ENCODE measurements at places on chromosomes 1 and 21. TPM values are rescaled to one million over a fixed set of nuclear protein-coding genes. Genes with fewer than 3 reads are reported as not detected.

The PADI2 gene
- 2.0 TPM for total RNA-seq

The OLFML3 gene
- 1.9 TPM for total RNA-seq

The SYT11 gene
- total RNA-seq: 0.40 TPM

The MYOM3 gene
- total RNA-seq: 0.11 TPM

The RGS4 gene
- not detected for total RNA-seq

The MATN1 gene
- total RNA-seq: 0.18 TPM

The HORMAD1 gene
- not detected for total RNA-seq

The PHTF1 gene
- total RNA-seq: 26.3 TPM

The CAMK1G gene
- total RNA-seq: 1.5 TPM

The PIK3C2B gene
- 26.4 TPM for total RNA-seq

The CRYBG2 gene
- 10.3 TPM for total RNA-seq

The VWA5B1 gene
- total RNA-seq: 0.38 TPM

DNA sequence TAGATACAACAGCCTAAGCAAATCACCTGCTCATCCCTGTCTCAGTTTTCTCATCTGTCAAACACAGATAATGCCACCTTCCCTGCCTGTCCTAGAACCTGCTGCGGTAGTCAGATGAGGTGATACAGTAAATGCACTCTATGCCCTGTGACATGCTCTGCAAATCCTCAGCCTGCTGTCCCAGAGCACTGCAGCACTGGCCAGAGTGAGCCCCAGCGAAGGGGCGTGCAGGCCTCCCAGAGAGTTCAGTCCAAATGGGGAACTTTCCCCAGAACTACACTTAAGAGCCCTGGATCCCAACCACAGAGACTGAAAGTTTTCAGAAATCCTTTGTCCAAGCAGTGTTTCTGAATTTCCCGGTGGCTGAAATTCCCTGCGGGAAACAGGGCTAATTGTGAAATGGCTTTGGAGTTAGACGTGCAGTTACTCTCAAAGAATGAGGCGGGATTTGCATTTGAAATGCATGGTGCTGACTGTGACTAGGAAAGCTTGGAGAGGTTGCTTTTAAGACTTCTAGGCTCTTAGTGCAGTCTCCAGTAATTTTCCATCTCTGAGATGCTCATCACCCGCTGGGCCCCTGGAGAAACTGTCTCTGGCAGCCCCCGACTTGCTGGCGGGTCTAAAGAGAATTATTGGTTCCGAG lies 206.5 kb upstream of the AJAP1 start:
- DNase-seq: peak; percentile 55

DNA sequence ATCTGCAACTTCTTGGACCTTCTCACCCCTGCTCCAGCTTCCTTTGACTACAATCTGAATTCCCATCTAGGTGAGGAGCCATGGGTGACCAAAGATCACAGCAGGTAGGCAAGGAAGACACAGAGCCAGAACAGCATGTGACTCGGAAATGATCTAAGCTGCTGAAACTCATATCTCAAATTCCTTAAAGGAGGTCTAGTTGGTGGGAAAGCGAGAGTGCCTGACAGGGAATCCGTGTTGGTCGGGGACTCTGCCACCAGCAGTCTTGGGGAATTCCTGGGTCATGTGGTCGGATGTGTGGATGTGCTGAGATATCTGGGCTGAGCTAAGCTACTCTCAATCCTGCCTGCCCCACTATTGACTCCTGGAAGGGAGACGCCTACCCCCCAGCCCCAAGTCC lies 3.2 kb upstream of the NUAK2 start:
- DNase-seq: peak; percentile 90

DNA sequence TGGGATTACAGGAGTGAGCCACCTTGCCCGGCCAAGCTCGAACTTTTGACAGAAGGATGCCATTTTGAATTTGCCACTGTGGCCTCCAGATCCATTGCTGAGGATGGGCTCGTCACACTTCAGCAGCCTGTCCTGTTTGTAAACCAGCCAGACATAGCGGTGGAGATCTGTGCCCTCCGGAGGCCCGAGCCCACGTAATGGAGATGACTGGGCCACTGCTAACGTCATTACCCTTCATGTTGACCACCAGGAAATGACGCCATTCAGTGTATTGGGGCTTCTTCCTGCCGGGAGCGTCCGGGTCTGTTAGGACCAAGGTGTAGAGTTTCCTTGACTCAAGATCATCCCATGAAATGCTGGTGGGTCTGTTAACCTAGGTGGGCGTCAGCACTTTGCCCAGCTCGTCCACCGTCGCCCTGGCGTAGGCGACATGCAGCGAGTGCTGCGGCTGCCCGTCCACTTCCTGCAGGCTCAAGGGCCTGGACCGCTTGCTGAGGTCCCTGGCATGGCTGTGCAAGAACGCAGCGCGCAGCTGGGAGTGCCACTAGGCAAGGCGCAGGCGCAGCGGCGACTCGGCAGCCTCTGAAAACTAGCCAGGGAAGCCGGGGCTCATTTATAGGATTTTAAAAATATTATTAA lies 40.8 kb downstream of the PTPRC start:
- DNase-seq: no peak

GRCh38 chr1:172882791-172883386 lies 167.9 kb downstream of the TNFSF18 start:
- DNase-seq: no peak

DNA sequence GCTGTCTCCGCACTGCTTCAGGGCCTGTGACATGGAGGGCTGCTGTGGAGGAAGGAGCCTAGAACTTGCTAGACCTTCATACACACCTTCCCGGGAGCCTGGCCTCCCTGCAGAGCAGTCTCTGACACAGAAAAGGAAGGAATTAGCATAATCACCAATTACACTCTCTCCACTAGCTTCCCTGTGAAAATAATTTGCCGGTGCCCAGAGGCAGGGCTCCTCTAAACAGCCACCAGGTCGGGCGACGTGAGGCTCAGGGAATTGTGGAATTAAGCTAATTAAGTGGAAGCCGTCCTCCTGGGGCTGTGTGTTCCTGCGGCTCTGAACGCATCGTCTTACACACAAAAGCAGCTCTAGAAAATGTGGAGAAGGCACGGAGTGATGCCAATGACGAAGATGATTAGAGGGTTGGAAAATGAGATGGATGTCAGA lies 82.6 kb downstream of the NENF start:
- peak; percentile 87 for DNase-seq

GRCh38 chr1:59062743-59063142 lies 234.2 kb upstream of the FGGY start:
- peak; percentile 68 for DNase-seq

DNA sequence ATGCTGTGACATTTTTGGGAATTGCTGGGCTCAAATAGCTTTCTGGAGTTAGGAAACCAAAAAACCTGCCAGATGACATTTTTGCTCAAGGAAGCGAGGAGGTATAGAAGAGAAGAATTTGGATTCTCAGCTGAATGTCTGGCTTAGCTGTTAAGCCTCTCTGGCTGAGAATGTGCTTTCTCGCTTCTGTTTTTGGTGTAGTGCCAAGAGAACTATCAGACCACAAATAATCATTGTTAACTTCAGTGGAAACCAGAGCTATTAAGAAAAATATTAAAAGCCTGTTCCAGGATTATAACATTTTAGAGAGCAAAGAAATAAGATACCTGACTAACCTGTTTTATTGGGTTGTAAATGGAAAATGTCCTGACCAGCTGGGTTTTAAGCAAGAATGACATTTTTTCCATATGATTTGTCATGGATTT lies 39.5 kb upstream of the DIPK1A start:
- no peak for DNase-seq

- DNase-seq: no peak
Observed at GRCh38 chr1:198656500-198656932, 17.7 kb downstream of the PTPRC start.

DNA sequence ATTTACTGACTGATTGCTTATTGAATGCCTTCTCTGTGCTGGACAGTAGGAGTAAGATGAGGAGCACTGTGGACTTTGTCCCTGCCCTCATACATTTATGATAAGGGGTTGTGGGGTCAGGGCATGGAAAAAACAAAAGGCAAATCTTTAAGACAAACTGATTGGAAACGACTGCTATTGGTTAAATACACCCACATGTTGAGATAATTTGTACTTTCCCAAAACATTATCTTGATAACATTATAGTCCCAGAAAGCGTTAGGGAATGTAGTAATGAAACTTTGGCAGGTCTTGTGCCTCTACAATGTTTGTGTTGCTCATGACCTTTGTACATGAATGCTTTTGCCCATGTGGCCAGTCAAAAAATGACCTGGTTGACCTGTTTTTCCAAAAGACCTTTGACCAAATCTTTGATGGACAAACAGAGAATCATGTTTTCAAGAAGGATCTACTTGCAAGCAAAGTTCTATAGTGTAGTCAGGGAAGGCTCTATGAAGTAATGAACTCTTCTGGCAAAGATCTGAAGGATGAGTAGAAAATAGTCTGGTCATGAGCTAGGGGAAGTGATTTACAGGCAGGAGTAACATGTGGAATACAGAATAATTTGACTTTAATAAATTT lies 50.9 kb downstream of the LEPR start:
- DNase-seq: no peak

- DNase-seq: no peak
Observed at GRCh38 chr1:89484092-89485038, 40.3 kb upstream of the LRRC8B start.

- no peak for DNase-seq
Observed at GRCh38 chr1:36594023-36594422, 111.3 kb upstream of the CSF3R start.

GRCh38 chr21:36589352-36589971 lies 109.5 kb upstream of the SIM2 start:
- DNase-seq: peak; percentile 73

- no peak for DNase-seq
Observed at GRCh38 chr1:236689713-236690569, 3.6 kb downstream of the ACTN2 start.

GRCh38 chr1:246068217-246068512 lies 438.9 kb downstream of the SMYD3 start:
- DNase-seq: no peak

DNA sequence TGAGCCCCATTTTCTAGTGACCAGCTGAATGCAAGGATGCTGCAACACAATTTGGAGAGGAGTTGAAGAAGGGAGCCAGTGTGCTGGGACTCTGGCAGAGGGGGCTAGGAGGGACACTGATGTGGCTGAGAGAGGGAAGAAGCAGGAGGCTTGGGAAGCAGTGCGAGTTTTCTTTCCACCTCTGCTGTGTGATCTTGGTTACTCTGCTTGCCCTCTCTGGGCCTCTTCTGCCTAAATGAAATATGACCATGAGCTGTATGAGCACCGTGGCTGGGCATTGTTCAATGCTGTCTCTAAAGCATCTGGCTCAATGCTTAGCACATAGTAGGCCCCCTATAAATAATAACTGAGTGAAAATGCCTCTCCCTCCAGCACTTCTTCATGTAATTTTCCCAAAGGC lies 65.3 kb upstream of the PAX7 start:
- no peak for DNase-seq

- DNase-seq: no peak
Observed at GRCh38 chr1:5936621-5937372, 55.4 kb downstream of the NPHP4 start.

- no peak for DNase-seq
Observed at GRCh38 chr1:220700556-220701179, 10.5 kb downstream of the C1orf115 start.

GRCh38 chr1:32888134-32888533 lies 1.8 kb downstream of the HPCA start:
- no peak for DNase-seq

- DNase-seq: no peak
Observed at GRCh38 chr1:46013581-46013980, 118.8 kb downstream of the PIK3R3 start.

Measured in endodermal cell (in vitro differentiated cells).